ENCODE measurements at places on chromosomes 2 and 18.
A peak's percentile ranks its signal among the peaks of the same experiment; 100 is the strongest.

GRCh38 chr2:189536830-189537229 lies 43.8 kb downstream of the SLC40A1 start:
- DNase-seq = no peak

GRCh38 chr2:120612931-120613330 lies 122.7 kb upstream of the GLI2 start:
- no peak for DNase-seq

- DNase-seq = no peak
Observed at GRCh38 chr2:28590496-28591301, 94.8 kb downstream of the PLB1 start.

- DNase-seq = peak; percentile 56
Observed at GRCh38 chr2:130375291-130376266, 19.7 kb downstream of the PTPN18 start.

GRCh38 chr2:219495531-219496122 lies 3.1 kb upstream of the GMPPA start:
- peak; percentile 89 for DNase-seq

GRCh38 chr2:42337356-42337820 lies 23.6 kb downstream of the COX7A2L start:
- peak; percentile 51 for DNase-seq

- peak; percentile 88 for DNase-seq
Observed at GRCh38 chr2:233832869-233833311, 21.4 kb downstream of the HJURP start.

- DNase-seq = no peak
Observed at GRCh38 chr18:75694292-75694691, 266.8 kb upstream of the SMIM21 start.

GRCh38 chr2:236614551-236614950 lies 44.9 kb downstream of the ACKR3 start:
- DNase-seq = no peak

DNA sequence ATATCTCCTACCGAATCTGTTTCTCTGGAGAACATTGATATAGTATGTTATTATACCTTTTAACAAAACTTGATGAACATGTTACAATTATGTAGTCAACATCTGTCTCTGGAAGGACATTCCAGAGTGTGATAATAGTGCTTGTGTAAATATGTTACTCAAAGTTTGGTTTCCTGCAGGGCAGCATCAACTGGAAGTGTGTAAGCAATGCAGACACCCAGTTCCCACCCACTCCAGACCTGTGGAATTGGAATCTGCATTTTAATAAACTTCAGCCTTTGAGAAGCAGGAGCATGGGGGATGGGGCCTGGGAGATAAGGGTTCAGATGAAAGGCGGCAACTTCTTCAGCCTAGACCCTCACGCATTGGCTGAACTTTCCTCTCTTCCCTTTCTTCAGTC lies 398.9 kb downstream of the RND3 start:
- DNase-seq = no peak

Data from Karpas-422 (cell line).